Mucosa of descending colon (tissue), 3 donors: ENCODE measurements at places on chromosomes 5 and 9. TPM values are rescaled to one million over a fixed set of nuclear protein-coding genes. Genes with fewer than 3 reads are reported as not detected.

NR2F1-AS1 gene
- total RNA-seq, result 1.5 TPM

ZBED3 gene
- 6.3 TPM for total RNA-seq

B4GALT7 gene
- 19.3 TPM for total RNA-seq

FRMPD1 gene
- total RNA-seq, result 0.09 TPM

MARCOL gene
- not detected for total RNA-seq

DMXL1 gene
- 60.0 TPM for total RNA-seq

GPR150 gene
- total RNA-seq, result 0.28 TPM

CEL gene
- total RNA-seq, result 1.4 TPM

GLDC gene
- total RNA-seq, result 0.63 TPM

OGN gene
- total RNA-seq, result 6.6 TPM

STING1 gene
- 63.3 TPM for total RNA-seq

MTMR12 gene
- 19.3 TPM for total RNA-seq

RMRP gene
- total RNA-seq, result 9,213 TPM

GPR151 gene
- total RNA-seq, result not detected

GALNT12 gene
- total RNA-seq, result 139 TPM

CCNJL gene
- total RNA-seq, result 8.7 TPM

GRCh38 chr5:68534131-68534940, 318.8 kb downstream of the PIK3R1 start:
- peak; percentile 14 for DNase-seq

DNA sequence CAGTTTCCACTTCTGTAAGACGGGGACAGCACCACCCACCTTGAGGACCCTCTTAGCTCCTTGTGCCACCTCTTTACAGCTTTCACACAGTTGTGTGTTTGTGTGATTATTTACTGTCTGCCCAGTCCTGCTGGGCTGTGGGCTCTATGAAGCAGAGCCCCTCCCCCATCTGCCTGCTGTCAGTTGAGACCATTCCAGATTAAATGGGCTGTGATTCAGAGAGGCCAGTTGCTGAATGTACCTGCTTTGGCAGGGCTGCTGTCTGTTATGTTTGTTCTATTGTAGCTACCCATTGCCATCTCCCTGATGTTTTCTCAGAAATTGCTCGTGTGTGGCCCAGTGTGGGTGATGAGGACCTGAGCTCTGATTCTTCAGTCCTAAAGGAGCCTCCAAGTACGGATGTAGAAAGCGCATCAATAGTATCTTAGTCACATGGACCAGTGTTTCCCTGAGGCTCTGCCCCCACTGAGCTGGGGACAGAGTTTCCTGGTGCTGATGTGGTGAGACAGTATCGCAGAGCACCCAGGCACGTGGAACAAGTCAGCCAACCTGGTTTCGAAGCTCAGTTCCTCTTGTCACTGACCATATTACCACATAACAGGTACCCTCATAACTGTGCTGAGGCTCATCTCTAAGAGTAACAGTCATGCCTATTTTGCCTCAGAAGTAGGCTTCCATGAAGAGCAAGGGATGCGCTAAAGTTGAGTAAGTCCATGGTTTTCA, 3.7 kb downstream of the ANGPTL2 start:
- DNase-seq, result no peak

GRCh38 chr5:124735169-124735858, 11.1 kb downstream of the ZNF608 start:
- peak; percentile 64 for DNase-seq

- no peak for DNase-seq
These were observed 1.6 kb upstream of the DBN1 start for GRCh38 chr5:177474846-177475562.

- no peak for DNase-seq
These were observed 218.4 kb downstream of the EBF1 start for GRCh38 chr5:158881091-158881880.

GRCh38 chr5:180180846-180181245, 28.2 kb downstream of the RASGEF1C start:
- no peak for DNase-seq

- no peak for DNase-seq
These were observed 88.3 kb upstream of the PRDM9 start for GRCh38 chr5:23419115-23419514.

GRCh38 chr9:136675477-136676296, 11.6 kb downstream of the AGPAT2 start:
- peak; percentile 46 for DNase-seq

- no peak for DNase-seq
These were observed 69.8 kb upstream of the CCDC112 start for GRCh38 chr5:115366223-115366622.

GRCh38 chr5:39118638-39119037, 44.4 kb upstream of the RICTOR start:
- no peak for DNase-seq

GRCh38 chr5:149277801-149278200, 6.1 kb downstream of the AFAP1L1 start:
- no peak for DNase-seq

- DNase-seq, result no peak
These were observed 56.4 kb upstream of the BOD1 start for GRCh38 chr5:173672891-173673290.

DNA sequence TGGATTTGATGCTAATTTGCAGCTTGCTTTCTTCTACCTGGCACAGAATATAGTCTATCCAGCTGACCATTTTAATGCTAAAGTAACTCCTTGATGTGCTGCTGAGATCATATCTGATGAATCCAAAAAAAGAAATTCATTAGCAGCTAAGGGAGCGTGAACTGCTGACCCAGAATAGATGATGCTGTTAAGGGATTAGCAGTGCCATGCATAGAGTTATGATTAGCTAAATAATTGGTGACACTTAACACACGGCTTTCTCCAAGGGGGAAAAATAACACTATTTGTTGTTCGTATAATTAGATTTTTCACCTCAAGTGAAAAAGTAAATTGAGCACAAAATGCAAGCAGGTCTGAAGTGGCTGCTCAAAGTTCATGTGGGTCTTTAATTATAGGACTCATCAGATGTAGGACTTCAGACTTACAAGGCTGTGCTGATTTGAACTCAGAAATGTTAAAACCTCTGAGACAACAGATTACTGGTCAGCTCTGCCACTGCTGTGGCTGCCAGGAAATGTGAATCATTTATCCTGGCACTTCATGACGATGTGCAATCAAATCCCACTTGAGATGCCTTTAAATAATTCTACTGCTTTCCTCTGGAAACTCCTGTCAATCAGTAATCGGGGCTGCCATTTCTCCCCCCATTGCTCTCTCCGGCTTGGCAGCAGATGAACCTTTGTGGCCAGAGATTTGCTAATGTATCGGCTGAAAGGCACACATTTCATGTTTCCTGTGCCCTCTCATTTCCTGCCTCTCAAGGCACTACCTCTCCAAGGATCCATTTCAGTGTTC, 291.6 kb upstream of the C9orf72 start:
- DNase-seq, result no peak

DNA sequence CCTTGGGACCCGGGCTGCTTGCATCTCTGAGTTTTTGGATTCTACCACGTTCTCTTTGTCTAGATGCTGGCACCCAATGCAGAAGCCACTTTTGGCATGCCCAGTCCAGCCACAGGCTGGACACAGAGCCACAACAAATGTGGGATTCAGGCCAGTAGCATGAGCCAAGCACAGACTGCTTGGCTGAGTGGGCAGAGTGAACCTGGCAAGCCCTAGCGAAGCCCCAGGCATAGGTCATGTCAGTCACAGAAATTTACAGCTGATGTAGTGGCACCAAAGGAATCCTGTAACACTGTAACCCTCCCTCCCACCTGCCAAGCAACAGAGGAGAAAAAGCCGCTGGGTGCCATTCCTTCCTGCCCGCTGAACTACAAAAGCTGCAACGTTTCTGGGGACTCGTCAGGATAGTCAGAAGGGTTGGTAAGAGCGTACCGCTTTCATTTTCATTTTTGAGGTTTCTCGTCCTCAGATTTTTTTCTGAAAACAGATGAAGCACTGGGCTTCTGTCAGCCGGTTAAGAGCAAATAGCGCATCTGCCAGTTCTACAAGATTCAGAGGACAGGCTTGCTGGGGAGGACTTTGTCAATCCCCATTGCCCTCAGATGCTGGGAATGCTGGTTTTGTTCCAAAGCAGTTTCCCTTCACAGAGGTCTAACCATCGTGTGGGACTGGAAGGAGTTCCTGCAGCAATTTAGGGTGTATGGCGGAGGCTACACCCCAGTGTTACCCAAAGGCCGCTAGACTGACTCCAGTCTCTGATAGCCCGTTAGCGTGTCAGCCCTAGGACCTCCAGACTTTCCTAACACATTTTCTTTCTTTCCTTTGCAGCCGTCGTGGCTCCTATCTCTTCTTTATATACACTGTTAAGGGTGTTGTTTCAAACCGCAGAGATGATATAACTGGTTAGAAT, 399.0 kb downstream of the HTR1A start:
- no peak for DNase-seq

- no peak for DNase-seq
These were observed 26.7 kb upstream of the CAMK4 start for GRCh38 chr5:111197523-111197922.

GRCh38 chr5:169099801-169100734, 200.9 kb downstream of the SLIT3 start:
- no peak for DNase-seq

GRCh38 chr5:111854186-111854585, 97.2 kb upstream of the NREP start:
- DNase-seq, result peak; percentile 7

- no peak for DNase-seq
These were observed 261.2 kb downstream of the ANXA1 start for GRCh38 chr9:73412874-73413273.

- DNase-seq, result no peak
These were observed 49.4 kb downstream of the MEF2C start for GRCh38 chr5:88833371-88834130.

GRCh38 chr5:123282444-123282843, 140.8 kb downstream of the CEP120 start:
- no peak for DNase-seq

- no peak for DNase-seq
These were observed 317.8 kb downstream of the PRDM9 start for GRCh38 chr5:23825196-23825595.

- DNase-seq, result no peak
These were observed 564.8 kb upstream of the CLINT1 start for GRCh38 chr5:158423623-158424200.

- DNase-seq, result no peak
These were observed 21.6 kb downstream of the CSF1R start for GRCh38 chr5:150064681-150065220.
